ENCODE measurements at places on chromosomes 2 and 18.

DNA sequence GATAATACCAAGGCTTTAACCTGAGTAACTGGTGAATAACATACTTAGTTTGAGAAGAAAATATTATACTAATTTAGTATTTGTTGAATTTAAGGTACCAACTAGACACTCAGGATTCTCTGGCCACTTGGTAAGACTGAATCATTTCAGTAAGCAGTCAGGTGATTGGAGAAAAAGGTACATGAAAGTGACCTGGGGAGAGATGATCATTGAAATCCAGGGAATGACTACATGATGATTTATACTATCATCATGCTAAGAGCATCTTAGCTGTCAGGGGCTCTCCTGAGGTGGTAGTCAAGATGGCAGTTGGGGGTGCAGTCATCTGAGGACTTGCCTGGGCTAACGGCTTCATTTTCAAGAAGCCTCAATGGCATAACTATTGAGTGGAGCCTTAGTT, 571.2 kb upstream of the ACVR2A start:
- no peak for DNase-seq

- DNase-seq: no peak
Observed at GRCh38 chr2:101698844-101699754, 1.6 kb downstream of the MAP4K4 start.

- DNase-seq: no peak
Observed at GRCh38 chr2:128820452-128820851, 501.8 kb upstream of the HS6ST1 start.

- no peak for DNase-seq
Observed at GRCh38 chr2:189076572-189076971, 102.4 kb downstream of the COL3A1 start.

DNA sequence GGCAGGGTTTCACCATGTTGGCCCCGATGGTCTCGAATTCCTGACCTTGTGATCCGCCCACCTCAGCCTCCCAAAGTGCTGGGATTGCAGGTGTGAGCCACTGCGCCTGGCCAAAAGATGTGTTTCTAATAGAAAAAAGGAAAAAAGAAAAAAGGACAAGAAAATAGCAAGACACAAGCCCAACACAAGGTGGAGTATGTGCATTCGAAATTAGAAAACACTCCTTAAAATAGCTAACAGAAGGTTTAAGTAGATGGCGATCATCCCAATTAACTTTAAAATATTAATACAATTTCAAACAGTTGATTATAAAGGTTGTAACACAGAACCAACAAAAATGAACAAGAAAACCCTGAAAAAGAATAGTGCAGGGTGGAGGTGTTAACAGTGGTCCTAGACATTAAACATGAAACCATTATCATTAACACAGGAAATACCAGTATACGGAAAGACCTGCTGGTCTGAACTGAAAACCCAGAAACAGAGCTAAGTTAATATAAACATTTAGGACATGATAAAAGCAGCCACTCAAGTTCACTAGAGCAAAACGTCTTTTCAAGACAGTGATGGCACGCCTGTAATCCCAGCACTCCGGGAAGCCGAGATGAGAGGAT, 57.9 kb downstream of the HDLBP start:
- no peak for DNase-seq

GRCh38 chr2:71157124-71157793, 26.8 kb downstream of the MPHOSPH10 start:
- peak; percentile 61 for DNase-seq

DNA sequence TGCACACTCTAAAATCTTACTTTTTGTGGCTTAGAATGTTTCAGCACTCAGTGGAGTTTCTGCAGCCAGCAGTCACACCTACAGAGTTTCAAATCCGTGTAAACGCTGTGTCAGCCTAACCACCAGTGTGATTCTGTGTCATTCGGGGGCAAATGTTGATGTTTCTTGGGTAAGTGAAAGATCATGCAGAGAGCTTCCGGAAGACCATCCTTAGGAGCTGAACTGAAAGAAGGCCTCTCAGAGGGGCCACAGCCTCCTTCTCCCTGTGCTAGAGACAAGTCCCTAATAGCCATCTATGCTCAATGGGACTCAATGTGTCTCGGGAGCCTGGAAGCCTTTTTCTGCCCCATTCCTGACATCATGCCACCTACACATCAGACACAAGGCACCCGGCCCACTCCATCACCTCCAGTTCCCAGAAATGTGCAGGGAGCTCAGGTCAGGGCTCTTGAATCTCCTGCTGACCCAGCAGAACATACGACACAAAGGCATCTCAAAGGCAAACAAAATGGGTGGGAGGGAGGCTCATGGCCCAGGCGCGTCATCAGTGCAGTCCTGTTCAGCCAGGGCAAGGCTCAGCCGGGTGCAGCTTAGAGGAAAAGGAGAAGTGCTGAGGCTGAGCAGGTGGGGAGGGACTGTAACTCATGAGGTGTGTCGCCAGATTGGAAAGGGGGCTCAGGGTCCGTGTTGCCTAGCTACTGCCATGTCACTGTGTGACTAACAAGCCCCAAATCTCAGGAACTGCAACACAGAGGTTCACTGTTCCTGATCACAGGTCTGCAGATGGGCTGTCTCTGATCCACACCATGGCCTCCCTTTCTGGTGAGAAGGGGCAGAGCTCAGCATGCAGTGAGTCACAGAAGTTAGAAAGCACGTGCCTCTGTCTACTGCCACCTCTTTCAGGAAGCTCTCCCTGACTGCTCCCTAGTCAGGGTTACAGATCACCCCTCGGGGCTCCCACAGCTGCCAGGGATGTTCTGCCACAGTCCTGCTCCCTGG, 82.0 kb downstream of the SMAD7 start:
- DNase-seq: peak; percentile 89

- peak; percentile 45 for DNase-seq
Observed at GRCh38 chr2:105789745-105790460, 45.2 kb downstream of the NCK2 start.

GRCh38 chr2:130853391-130853790, 16.7 kb downstream of the ARHGEF4 start:
- DNase-seq: no peak

DNA sequence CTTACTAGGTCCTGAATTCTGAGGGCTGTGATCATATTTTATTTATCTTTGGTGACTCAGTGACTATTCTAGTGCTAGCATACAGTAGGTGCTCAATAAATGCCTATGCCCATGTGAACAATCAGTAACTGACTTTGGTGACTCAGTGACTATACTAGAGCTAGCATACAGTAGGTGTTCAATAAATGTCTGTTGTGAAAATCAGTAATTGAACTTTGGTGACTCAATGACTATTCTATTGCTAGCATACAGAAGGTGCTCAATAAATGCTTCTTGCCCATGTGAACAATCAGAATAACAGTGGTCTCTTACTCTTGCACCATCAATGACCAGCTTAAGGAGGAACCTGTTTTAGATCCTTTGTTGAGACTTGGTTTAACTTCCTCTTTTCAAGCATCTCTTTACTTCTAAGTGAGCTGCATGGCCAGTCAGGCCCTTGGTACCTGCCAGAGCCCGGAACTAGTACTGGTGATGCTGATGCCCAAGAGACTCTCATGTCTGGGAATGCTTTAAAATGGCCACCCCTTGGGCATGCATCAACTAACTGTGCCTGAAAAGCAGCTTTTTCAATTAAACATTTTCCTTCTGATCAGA, 214.9 kb upstream of the SPRED2 start:
- DNase-seq: no peak

GRCh38 chr2:149278872-149279264, 51.5 kb upstream of the LYPD6 start:
- no peak for DNase-seq

DNA sequence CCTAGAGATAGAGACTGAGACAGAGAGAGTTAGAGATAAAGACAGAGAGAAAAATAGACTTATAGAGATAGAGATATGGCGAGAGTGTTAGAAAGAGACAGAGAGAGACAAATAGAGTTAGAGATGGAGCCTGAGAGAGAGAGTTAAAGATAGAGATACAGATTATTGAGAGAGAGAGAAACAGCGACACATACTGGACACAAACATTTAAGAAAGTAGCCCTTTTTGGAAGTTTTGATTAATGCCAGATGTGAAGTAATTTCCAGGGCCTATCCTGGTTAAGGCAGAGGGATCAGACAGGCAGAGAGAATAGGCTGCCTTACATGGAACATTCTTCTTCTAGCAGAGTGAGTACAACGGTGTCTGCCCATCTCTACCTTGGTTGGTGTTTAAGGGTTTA, 311.6 kb upstream of the CDH7 start:
- no peak for DNase-seq

DNA sequence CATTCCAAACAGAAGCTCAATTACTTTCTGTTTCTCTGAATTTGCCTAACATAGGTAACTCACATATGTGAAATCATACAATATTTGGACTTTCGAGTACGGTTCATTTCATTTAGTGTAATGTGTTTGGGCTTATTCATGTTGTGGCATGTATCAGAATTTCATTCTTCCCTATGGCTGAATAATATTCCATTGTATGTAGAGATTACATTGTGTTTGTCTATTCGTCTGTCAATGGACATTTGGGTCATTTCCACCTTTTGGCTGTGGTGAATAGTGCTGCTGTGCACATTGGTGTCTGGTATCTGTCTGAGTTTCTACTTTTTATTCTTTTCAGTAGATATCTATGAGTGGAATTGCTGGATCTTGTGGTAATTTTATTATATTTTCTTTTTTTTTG, 43.9 kb downstream of the LBH start:
- no peak for DNase-seq

DNA sequence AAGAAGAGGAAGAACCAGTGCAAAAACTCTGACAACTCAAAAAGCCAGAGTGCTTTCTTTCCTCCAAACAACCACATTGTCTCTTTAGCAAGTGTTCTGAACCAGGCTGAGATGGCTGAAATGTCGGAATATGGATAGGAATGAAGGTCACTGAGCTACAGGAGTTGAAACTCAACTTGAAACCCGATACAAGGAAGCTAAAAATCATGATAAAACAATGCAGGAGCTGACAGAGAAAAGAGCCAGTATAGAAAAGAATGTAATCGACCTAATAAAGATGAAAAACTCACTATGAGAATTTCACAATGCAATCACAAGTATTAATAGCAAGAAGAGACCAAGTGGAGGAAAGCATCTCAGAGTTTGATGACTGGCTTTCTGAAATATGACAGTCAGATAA, 15.0 kb upstream of the EIF2AK3 start:
- no peak for DNase-seq

DNA sequence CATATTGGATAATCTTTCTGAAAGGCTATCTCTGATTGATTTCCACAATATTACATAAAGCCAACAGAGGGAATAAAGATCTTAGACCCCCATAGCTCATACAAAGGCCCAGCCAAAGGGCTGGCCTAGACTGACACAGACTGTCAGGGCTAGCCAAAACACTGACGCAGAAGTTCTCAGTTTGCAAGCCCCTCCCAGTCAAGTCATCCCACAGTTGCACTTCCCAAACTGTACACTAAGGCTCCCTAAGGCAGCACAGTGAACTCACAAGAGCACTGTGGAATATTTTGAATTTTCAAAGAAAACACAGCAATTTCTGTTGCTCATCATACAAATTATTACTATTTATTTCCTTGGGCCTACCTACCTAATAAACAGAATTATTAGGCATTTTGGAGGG, 244.9 kb downstream of the SP3 start:
- no peak for DNase-seq
